Stimulated activated CD4-positive, alpha-beta T cell treated with anti-CD3 and anti-CD28 coated beads, Interleukin-1b, Interleukin-23, amount 100 ng/mL, for 4 hours (primary cell): ENCODE measurements at places on chromosomes 7 and 10.

DNA sequence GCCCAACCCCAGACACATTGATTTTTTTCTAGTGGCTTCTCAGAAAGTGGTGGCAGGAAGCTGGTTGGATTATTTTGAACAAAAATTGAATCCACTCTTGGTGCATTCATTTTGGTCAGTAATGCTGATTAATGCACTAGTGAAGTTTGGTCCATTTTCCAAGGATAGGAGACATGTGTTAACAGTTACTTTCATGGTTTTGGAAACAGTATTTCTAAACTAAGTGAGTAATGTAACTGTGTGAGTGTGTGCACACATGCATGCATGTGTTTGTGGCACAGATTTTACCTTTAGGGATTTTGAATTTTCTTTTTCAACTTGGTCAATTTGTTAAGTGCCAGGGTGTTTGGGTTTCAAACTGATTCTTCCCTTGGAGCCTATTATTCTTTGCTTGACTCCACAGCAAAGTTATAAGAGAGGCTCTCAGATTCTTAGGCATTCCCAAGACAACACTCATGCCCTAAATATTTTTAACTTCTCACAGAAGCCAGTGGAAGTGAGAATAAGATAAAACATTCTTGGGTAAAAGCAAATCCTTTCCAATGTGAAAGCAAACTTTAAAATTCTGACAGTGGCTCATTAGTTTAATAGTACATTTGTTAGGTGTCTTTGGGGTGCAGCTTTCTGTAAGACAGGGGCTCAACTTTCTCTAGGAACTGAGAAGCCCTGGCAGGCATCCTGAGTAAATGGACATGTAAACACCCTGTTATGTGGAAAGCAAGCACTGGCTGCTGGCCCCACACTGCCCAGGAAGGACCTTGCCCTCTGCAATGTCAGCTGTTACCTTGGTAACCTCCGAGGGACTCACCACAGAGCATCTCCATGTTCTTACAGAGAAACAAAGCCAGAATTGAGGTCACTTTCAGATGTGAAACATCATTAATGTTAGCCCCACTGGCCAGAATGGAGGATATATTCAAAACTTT lies 68.4 kb downstream of the ASAH2B start:
- DNase-seq = no peak

GRCh38 chr10:22333167-22333974 lies 11.9 kb upstream of the SPAG6 start:
- no peak for DNase-seq

DNA sequence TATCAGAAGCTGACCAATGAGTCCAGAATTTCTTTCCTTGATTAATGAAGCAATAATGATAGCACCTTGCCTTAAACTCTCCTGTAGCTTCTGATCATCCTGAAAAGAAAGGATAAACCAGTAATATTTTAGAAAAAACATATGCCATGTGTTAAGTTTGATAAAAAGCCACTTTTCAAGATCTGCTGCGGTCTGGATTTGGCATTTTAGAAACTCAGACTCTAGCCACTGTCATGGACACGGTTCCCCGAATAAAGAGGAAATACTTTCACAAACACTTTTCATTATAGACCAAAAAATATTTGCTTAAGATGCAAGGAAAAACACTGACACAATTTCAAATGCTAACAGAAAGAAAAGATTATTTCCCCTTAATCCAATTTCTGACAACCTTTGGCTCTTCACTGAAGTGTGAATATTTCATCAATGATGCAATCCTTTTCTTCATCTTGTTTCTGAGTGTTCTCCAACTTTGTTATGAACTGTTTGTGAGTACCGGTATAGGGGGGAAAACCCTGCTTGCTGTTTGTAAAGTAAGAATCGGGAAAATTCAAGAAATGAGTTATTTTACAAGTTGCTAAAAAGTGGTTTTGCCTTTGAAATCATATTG lies 329.5 kb downstream of the CRPPA start:
- no peak for DNase-seq

GRCh38 chr7:4307316-4308204 lies 374.5 kb upstream of the FOXK1 start:
- no peak for DNase-seq

- no peak for DNase-seq
Measured at GRCh38 chr7:83305027-83305426, 142.3 kb upstream of the PCLO start.

- DNase-seq = no peak
Measured at GRCh38 chr7:38700116-38700515, 68.9 kb upstream of the AMPH start.
